Muscle of arm (tissue), 14 donors: ENCODE measurements at places on chromosomes 7 and 10. TPM values are rescaled to one million over a fixed set of nuclear protein-coding genes. Genes with fewer than 3 reads are reported as not detected.

Gene CPEB3
- not detected for polyA plus RNA-seq

Gene HIP1
- not detected for polyA plus RNA-seq

Gene COL13A1
- 9.2 TPM for polyA plus RNA-seq

Gene TMEM184A
- polyA plus RNA-seq, result 1.2 TPM

Gene TMEM236
- 0.45 TPM for polyA plus RNA-seq

Gene OGA
- polyA plus RNA-seq, result 166 TPM

Gene NKX2-3
- polyA plus RNA-seq, result 0.39 TPM

Gene CFAP69
- polyA plus RNA-seq, result 3.4 TPM

Gene MTPN
- polyA plus RNA-seq, result 111 TPM

Gene WIPF3
- polyA plus RNA-seq, result 21.4 TPM

Gene ETV1
- 18.3 TPM for polyA plus RNA-seq

Gene ADK
- 41.1 TPM for polyA plus RNA-seq

Gene UPK3B
- not detected for polyA plus RNA-seq

Gene PPIA
- polyA plus RNA-seq, result 876 TPM

Gene INMT
- not detected for polyA plus RNA-seq

Gene OR2A12
- polyA plus RNA-seq, result not detected

GRCh38 chr10:126336801-126337200 lies 51.5 kb downstream of the ADAM12 start:
- no peak for DNase-seq

DNA sequence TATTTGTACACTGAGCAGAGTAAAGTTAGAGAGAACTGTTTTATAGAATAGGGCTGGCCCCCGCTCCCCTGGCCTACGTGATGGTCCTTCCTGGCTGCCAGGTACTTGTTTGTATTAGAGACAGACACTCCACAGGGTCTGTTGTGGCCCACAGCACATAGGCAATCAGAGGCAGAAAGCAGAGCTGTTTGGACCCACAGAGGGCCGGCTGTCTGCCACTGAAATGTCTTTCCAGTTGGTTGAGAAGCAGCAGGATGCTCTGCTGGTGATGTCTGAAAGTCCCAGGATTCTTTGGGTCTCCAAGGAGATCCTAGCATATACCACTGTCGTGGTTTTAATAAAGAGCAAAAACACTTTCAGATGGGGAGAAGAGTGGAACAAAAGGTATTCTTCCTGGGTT lies 5.2 kb downstream of the STN1 start:
- DNase-seq, result no peak

- DNase-seq, result no peak
Observed at GRCh38 chr7:39197831-39198230, 220.1 kb downstream of the POU6F2 start.

DNA sequence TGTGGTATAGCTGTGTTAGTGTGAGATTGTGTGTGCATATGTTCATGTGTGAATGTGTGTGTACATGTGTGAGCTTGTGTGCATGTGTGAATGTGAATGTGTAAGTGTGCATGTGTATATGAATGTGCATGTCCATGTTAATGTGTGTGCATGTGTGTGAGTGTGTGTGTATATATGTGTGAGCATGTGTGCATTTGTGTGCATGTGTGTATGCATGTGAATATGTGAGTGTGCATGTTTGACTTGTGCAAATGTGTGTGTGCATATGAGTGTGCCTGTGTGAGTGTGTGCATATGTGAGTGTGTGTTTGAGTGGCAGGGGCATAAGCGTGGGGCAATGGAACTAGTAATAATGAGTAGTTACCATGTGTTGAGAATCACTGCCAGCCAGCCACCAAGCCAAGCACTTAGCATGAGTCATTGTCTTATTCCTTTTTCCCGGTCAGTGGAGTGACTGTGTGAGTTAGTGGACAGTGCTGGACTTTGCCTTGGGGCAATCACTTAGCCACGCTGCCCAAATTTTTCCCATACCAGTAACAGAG lies 46.3 kb upstream of the SHH start:
- DNase-seq, result no peak

GRCh38 chr10:132193907-132194552 lies 7.3 kb downstream of the DPYSL4 start:
- DNase-seq, result no peak

DNA sequence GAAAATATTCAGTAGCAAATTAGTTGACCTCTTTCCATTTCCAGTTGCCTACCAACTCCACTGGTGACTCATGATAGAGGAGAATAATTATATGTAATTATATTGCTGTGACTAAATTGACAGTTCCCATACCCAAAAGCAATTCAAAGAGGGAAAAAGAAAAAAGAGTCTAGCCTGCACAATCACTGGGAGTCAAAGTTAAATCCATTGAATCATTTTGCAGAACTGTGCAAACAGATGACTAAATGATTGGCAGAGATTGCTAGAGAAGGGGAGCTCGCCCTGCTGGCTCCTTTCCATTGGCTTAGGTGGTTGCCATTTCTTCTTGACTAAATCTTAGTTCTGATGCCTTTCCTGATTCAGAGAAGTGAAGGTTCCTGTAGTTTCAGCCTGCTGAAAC lies 1228.6 kb upstream of the SORCS1 start:
- DNase-seq, result peak; percentile 8

- no peak for DNase-seq
Observed at GRCh38 chr7:70334871-70335270, 736.6 kb downstream of the AUTS2 start.

- no peak for DNase-seq
Observed at GRCh38 chr7:129955993-129956543, 3.3 kb upstream of the UBE2H start.

DNA sequence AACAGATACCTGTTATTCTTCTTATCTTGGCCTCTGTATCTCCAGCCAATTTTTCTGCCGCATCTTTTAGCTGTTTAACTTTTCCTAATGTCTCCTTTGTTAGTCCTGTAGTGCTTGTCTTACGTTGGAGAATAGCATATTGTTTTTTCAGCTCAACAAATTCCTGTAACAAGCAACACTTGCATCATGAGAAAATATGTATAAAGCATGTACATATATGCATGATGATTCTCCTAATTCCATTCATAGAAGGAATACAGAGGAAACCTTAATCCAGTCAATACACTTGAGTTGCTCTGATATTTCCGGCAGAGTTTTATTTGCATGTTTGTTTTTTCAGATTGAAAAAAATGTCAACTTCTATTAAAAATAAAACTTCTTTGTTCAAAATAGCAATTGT lies 26.1 kb upstream of the LAMB1 start:
- no peak for DNase-seq

DNA sequence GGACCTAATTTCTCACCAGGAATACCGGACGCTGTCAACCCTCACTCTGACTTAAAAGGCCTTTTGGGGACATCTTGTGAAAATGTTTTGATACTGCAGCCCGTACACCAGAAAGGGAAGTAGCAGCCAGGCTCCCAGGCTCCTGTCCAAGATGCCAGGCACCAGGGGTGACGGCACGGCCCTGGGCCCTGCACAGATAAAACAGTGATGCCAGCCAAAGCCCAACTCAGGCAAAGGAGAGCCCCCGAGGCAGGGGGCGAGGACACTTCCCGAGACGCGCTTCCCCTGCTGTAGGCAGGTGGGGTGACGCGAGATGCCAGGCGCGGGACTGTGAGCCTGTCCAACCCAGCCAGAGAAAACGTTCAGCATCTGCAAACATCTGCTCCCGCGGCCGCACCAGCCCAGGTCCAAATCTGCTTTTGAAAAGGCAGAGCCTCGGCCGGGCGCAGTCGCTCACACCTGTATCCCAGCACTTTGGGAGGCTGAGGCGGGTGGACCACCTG lies 15.7 kb downstream of the ZFAND2A start:
- DNase-seq, result no peak

GRCh38 chr10:99658622-99659030 lies 683 bp upstream of the ENTPD7 start:
- peak; percentile 4 for DNase-seq

DNA sequence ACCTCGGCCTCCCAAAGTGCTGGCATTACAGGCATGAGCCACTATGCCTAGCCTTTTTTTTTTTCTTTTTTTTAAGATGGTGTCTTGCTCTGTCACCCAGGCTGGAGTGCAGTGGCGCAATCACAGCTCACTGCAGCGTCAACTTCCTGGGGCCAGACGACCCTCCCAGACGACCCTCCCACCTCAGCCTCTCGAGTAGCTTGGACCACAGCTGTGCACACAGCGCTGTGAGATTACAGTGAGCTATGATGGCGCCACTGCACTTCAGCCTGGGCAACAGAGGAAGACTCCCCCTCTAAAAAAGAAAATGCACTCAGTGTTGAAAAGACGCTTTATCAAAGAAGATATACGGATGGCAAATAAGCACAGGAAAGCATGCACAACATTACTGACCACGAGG lies 16.5 kb upstream of the WIPI2 start:
- DNase-seq, result no peak

- DNase-seq, result no peak
Observed at GRCh38 chr10:124904796-124905195, 37.1 kb upstream of the ZRANB1 start.

GRCh38 chr7:134539380-134540004 lies 9.4 kb upstream of the AKR1B15 start:
- DNase-seq, result no peak

- no peak for DNase-seq
Observed at GRCh38 chr10:100782461-100783244, 37.3 kb downstream of the PAX2 start.

GRCh38 chr10:122495406-122496340 lies 34.3 kb downstream of the HTRA1 start:
- no peak for DNase-seq

DNA sequence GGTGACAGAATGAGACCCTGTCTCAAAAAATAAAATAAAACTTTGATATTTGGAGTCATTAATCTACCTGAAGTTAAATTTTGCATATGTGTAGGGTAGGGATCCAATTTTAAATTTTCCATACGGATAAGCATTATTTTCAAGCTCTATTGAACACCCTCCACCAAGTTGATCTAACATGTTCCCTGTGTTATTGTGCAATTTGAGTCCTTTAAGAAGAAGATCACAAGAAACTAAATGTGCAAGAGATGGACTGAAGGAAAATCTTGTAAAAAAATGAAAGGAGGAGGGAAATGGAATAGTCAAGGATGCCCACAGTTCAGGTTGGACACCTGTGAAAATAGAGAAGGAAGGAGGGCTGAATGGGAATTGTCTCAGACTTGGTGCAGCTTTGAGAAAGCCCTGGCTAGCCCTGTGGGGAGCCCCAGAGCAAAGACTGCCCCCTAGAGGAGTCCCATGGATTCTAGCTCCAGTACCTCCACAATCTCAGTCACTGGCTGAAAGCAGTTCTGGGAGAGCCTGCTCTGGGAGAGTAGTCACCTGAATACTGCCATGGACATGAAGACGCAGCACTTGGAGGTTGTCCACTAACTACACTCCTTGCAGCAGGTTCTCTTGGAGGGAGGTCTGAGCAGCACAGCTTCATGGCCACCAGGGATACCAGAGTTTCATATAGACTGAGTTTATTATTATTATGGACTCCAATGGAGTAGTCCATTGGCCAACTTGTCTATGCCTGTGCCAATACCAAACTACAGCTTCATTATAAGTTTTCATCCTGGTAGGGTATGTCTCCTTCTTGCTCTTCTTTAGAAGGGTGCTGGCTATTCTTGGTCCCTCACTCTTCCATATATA lies 5.7 kb upstream of the TIAL1 start:
- no peak for DNase-seq

- DNase-seq, result no peak
Observed at GRCh38 chr7:150471886-150472285, 21.5 kb downstream of the GIMAP8 start.

DNA sequence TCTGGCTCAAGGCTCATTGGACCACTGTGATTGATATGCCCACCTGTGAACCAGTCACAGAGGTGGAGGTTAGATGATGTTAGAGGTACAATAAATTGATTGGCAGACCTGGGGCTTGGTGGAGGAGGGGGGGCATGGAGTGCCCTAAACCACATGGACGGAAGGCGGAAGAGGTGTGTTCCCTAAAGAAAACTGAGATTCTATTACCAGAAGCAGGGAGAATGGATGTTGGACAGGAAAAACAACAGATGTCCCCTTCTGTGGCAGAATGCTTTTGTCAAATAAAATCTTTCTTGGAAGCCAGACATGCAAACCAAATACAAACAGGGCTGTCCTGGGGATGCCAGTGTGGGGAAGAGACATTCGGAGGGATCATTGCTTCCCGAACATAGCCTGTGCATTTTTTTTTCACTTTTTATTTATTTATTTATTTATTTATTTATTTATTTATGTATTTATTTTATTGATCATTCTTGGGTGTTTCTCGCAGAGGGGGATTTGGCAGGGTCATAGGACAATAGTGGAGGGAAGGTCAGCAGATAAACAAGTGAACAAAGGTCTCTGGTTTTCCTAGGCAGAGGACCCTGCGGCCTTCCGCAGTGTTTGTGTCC lies 433.9 kb downstream of the RPS24 start:
- DNase-seq, result no peak

- DNase-seq, result no peak
Observed at GRCh38 chr10:74799721-74800221, 26.6 kb upstream of the KAT6B start.

DNA sequence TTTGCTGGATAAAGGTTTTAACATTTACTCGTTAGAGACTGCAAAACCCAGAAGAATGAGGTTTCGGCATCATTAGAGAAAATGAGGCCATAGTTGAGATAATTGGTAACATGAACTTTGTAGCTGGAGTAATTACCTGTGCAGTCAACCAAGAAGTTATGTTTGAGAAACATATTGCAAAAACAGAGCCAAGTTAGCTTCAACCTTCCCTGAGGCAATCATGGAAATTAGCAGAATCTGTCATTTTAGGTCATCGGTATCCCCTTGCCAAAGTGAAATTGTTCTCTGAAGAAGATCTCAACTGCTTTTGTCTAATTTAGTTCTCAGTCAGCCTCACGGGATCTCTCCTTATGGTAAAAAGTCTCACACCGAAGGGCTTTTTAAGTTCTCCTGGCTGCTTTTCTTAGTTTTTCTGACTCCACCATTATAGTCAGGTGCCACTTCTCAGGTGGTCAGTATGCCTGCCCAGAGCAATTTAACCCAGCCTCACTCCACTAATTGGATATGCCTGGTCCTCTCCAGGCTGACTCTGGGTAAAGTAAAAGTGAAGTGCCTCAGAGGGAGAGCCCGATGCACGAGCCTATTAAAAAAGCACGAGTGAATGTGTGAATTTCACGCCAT lies 52.5 kb downstream of the NRCAM start:
- no peak for DNase-seq

- DNase-seq, result peak; percentile 58
Observed at GRCh38 chr10:51896849-51897248, 197.5 kb upstream of the CSTF2T start.

DNA sequence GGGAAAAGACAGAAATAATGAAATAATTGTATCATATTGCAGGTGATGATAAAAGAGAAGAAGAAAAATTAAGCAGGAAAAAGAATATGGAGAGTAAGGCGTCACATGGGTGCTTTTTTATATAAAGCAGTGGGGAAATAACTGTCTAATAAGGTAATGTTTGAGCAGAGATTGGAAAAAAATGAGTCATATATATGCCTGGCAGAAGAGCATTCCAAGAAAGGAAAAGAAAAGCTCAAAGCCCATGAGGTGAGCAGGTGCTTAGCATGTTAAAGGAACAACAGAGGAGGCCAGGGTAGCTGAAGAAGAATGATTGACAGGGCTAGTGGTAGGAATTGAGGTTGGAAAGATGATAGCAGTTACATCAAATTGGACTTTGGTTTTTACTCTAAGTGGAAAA lies 739.5 kb downstream of the SORCS1 start:
- no peak for DNase-seq

- no peak for DNase-seq
Observed at GRCh38 chr7:44087911-44088838, 5.8 kb upstream of the POLM start.

GRCh38 chr7:118053353-118053752 lies 130.6 kb upstream of the LSM8 start:
- no peak for DNase-seq
